ENCODE measurements at places on chromosomes 2 and 18.

DNA sequence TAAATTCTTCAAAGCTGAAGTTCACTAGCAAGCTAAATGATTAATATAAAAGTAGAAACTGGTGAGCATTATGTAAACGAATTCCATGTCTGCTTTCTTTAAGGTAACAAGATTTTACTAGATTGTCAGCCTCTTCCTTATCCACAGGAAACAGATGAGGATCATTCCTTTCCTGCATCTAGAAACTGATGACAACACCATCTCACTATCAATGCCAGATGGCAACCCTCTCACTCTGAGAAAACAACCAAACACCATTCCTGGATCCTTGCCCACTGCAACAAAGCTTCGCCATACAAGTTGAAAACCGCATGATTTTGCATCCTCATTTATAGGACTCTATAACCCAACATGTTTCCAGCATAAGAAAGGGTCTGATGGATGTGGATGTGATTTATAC, 122.9 kb downstream of the ZNF521 start:
- no peak for DNase-seq

DNA sequence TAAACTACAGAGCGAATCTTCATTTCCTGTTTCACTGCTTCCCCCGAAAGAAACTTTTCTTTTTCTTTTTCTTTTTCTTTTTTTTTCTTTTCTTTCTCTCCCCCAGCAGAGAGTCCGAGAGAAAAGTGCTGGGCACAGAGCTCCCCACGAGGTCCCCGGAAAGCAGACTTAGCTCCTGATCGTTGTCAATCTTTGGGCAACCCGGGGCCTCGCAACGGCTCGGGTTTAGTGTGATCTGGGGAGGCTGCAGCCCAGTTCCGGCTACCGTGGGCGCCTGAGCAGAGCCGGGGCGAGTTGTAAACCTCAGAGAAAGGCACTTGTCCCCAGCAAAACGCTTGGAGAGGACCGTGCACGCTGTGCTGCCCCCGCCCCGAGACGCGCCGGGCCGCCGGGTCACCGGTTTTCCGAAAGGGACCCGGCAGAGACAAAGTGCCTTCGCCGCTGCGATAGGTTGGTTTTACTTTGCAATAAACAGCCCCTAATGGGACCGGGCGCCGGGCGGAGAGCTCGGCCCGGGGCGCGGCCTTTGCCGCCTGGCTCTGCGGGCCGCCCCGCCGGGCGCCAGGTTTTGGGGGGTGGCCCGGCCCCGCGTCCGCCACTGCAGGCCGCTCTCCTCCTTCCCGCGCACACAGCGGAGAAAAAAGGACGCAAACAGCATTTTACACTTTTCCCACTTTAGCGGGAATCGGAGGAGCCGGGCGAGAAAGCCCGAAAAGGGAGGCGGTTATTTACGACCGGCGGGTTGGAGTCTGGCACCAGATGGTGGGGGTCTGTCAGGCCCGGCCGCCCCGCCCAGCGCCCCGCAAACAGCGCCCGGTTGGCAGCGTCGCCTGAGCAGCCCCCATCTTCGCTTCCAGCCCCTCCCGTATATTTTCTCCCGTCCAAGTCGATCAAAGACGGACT, 136.0 kb downstream of the INSIG2 start:
- no peak for DNase-seq

- no peak for DNase-seq
These were observed 971 bp downstream of the ZNF385B start for GRCh38 chr2:179860255-179861026.

DNA sequence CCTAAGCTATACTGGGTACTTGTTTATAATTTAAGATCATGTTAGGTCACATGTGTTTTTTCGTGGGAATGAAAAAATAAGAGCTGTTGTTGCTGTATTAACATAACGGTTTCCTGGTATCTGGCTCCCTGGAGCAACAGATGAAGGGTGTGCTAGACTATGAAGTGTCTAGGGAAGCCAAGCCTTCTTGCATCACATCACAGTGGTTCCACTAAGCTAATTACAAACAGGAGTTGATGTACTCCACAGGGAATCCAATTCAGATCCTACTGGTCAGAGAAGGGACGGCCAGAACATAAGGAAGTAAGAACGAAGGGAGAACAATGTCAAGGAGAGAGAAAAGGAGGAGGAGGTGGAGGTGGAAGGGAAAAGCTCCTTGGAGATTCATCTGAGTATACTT, 193.0 kb upstream of the CYP26B1 start:
- DNase-seq = no peak

GRCh38 chr2:96273763-96274162, 7.7 kb downstream of the CIAO1 start:
- DNase-seq = no peak

DNA sequence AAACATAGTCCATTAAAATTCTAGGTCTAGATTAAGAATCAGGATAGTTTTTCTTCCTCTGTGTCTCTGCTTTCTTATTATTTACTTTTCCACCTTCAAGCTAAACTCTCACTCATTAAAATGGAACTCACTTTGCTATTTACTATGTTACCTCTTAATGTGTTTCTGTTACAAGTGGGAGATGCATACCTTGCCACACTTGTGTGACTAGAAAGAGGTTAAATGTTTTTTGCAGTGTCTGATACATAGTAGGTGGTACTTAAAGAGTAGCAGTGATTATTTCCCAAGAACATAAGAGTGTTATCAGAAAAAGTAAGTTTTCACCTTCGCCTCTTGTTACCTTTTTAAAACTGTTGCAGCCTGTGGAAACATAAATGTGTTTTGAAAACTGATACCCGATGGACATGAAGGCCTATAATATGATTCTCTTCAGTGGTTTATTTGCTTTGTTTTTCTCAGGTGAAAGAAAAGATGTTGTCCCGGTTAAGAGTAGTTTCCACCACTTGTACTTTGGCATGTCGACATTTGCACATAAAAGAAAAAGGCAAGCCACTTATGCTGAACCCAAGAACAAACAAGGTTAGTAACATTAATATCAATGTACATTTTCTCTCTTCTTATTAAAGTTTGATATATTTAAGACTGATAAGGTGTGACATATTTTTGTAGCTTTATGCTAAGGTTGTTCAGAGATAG, 16.6 kb downstream of the ME2 start:
- no peak for DNase-seq

GRCh38 chr18:48922226-48922800, 28.5 kb downstream of the SMAD7 start:
- no peak for DNase-seq

DNA sequence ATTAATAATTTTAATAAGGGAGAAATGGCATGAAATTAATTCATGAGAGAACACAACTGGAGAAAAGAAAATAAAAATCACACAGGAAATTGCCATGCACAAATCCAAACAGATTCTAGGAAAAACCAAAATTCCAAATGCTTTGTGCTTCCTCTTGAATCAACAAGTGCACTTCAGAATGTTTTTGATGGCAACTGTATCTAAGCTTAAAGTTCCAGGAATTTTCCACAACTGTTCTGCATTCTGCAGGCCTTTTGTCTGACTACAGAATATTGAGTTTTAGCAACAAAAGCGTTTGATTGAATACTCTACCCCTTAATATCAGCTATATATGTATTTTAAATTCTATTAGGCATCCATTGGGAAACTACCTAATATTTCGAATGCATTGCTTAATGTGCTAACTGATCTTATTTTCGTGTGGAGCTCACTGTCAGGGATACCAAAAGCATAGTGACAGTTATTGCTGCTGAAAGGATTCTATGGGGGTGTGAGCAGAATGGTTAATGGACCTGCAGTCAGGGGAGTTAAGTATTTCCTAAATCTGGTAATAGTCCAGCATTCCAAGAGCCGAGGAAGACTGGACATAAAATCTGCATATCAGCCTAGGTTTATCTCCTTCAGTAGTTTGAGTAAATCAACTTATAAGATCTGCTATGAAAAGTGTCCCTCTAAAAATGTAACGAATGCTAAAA, 482.7 kb upstream of the POU3F3 start:
- DNase-seq = no peak

DNA sequence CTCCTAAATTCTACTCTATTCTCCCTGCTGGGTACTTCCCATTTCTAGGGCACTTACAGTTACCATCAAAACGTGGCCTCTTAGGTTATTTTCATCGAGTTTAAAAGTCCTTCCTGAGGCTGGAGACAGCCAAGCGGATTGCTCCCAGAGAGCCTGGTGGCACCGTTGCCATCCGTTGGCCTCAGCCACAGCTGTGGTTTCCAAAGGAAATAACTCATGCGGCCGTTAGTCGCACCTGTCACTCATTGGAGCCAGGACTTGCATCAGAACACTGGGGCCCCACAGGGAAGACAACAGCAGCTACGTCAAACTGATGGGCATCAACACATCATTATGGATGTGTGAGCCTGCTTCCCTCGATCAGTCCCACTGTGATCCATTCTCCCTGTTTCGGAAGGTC, 453.4 kb downstream of the BCL11A start:
- no peak for DNase-seq

DNA sequence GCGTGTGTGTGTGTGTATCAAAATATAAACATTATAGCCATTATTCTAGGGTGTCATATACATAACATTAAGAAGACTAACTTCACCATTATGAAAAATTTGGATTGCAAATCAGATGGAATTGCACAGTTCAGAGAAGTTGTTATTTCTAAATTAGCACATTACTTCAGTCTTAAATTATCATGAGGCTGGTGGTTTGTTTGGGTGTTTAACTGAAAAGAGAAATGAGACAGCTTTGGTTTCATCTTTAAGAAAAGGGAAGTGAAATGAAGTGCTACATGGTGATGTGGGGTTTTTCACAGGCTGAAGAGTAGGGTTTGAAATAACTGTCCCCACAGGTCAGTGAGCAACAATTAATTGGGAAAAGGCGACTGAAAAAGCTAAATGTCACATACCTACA, 161.2 kb upstream of the XIRP2 start:
- no peak for DNase-seq

DNA sequence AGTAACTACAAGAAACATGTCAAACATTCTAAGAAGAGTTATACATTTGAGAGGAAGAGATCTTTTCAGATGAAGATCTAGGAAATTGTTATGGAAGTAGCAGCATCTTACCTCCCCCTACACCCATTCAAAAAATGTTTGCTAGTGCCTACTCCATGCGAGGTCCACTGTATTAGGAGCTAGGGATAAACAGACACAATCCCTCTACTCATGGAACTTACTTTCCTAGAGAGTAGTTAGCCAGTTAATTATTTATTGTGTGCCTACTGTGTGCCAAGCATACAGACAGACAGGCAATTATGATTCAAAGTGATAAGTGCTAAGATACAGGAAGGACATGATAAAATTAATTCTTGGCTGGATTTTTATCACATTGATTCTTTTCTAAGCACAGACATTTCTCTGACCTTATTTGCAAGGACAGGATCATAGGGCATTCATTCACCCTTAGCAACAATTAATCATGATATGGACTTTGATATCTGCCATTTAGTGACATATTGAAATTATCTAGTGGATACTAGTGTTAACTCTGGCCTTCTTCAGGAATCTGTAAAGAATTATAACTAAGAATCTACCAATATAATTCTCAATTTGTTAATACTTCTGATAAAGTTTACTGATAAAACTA, 19.6 kb upstream of the TDRD15 start:
- no peak for DNase-seq

All from stimulated activated CD8-positive, alpha-beta memory T cell treated with anti-CD3 and anti-CD28 coated beads, Interleukin-12 subunit alpha, Interleukin-12 subunit beta, amount 100 ng/mL, for 4 hours (primary cell).